ENCODE measurements at places on chromosomes 3 and 15.

- DNase-seq: no peak
Measured at GRCh38 chr3:70360979-70361760, 48.7 kb upstream of the MDFIC2 start.

DNA sequence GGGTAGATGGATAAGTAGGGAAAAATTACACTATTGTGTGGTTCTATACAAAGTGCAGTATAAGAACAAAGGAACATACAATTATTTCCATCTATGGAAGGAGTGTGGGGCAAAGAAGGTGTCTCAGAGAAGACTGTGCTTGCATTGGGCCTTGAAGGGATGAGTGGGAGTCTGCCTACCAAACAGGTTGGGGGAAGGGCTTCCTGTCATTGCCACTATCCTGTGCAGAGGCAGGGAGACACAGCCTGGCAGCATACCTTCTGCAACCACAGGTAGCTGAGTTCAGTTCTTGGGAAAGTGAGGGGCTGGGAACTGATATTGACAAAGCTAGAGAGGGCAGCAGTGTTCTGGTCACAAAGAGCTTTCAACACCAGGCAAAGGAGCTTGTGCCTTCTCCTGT is 3.4 kb downstream of the TIMP4 start:
- DNase-seq: no peak

- DNase-seq: no peak
Measured at GRCh38 chr15:50281427-50281826, 15.9 kb upstream of the HDC start.

GRCh38 chr3:53571264-53571663 is 76.9 kb downstream of the CACNA1D start:
- no peak for DNase-seq

DNA sequence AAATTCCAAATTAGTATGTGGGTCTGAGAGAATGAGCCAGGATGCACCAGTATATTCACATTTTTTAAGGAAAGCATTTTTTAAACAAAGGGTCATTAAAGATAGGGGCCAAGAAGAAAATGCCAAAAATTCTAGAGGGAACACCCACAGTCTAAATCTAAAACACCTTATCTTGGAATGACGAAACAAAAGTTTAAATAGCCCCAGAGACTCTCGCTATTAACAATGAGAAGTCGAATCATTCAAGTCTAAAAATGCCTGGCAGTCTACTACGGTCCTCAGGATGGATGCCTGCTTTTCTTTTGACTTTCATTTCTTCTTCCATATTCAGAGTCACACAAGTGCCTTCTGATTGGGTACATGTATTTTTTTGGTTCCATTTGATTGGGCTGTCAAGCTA is 66.3 kb downstream of the SSUH2 start:
- DNase-seq: no peak

DNA sequence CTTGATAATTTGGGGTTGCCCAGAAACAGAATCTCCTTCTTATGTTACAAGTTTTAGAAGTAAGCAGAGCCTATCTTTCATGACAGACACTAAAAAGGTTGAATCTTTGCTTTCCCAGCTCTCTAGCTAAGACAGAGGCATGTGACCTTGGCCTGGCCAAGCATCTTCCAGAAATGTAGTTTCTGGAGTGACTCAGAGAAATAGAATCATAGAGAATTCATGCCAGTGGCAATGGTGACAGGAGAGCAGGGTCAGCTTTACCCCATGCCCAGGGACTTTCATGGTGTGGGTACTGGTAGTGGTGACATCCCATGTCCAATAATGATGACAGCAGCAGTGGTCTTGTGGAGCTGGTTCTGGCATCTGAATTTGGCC is 4.0 kb upstream of the PARP6 start:
- no peak for DNase-seq

DNA sequence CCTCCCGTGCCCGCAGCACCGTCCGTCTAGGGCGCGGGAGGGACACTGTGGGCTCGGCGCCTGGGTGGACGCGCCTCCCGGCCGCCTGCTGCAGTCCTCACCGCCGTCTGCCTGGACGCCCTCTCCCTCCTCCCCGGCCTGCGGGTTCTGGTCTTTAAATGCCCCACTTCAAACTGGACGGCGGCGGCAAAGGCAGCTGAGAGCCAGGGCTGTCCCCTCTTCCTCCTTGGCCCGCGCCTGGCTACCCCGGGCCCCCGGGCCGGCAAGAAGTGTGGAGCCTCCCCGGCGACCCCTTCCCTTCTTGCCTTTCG is 426 bp downstream of the CBLB start:
- no peak for DNase-seq

GRCh38 chr15:40770147-40770721 is 454 bp downstream of the C15orf62 start:
- DNase-seq: peak; percentile 45

GRCh38 chr3:57768595-57768994 is 12.5 kb downstream of the SLMAP start:
- DNase-seq: no peak

DNA sequence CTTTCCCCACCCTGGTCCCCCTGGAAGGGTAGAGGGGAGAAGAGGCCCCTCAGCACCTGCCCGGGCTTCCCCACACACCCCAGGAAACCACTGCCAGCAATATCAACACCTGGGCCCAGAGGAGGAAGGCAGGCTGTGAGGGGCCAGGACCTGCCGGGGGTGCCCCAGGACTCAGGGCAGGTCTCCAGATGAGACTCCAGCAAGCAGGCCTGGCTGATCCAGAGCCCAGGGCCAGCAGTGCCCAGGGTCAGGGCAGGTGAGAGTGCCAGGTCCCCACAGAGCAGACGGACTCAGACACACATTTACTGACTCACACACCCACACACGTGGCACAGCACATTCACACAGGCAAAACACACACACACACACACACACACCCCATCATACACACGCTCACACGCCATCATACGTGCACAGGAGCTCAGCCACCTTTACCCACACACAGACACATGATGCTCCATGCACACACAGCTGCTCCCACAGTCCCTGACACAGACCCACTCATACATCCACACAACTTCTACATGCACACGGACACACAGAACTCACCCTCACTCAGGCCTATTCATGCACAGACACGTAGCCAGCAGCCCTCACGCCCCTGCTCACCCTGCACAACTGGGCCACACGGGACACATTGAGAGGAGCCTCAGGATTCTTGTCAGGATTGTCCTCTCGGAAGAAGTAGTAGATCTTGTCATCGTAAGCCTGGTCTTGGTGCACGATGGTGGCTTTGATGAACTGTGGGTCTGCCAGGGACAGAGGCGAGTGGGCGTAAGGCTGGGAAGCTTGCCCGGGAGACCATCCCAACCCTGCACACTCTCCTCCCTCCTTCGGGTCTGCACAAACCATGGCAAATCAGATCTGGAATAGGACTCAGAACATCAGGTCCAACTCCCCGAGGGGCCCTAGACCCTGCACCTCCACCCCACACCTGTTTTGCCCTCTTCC is 17.5 kb downstream of the SEMA7A start:
- no peak for DNase-seq

DNA sequence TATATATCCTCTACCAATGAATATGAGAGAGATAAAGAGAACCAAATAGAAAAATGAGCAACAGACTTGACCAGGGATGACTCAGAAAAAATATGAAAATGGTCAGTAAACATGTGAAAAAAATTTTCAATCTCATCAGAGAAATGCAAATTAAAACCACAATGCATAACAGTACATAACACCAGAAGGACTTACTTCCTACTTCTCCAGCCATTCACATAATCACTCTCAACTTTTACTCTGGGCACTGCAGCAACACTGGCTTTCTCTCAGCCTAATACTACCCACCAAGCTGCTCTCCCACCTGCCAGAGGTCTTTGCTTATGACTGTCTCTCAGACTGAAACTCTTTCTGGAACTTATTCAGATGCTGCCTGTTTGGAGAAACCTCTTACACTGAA is 49.4 kb downstream of the DPH6 start:
- DNase-seq: no peak

- DNase-seq: no peak
Measured at GRCh38 chr15:67820122-67820991, 5.0 kb upstream of the SKOR1 start.

GRCh38 chr3:122184591-122184929 is 1.1 kb downstream of the CASR start:
- no peak for DNase-seq

- DNase-seq: no peak
Measured at GRCh38 chr3:180990505-180990904, 969 bp upstream of the DNAJC19 start.

DNA sequence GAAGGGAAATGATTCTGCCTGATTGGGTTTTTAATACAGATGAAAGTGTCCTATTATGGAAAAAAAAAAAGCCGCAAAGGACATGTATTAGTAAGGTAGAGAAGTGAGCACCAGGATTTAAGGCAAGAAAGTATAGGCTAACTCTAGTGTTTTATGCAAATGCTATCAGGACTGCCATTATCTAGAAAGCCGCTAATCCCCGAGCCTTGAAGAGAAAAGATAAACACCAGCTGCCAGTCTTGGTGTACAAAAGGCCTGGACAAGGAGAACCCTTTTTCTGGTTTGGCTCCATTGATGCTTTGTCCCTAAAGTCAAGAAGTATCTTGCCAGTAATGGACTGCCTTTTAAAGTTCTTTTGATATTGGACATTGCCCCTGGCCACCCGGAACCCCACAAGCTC is 8.6 kb upstream of the TRIM59 start:
- DNase-seq: peak; percentile 12

GRCh38 chr3:146546366-146546965 is 2.1 kb upstream of the PLSCR1 start:
- DNase-seq: no peak

GRCh38 chr3:18655827-18656226 is 230.7 kb upstream of the SATB1 start:
- DNase-seq: no peak

DNA sequence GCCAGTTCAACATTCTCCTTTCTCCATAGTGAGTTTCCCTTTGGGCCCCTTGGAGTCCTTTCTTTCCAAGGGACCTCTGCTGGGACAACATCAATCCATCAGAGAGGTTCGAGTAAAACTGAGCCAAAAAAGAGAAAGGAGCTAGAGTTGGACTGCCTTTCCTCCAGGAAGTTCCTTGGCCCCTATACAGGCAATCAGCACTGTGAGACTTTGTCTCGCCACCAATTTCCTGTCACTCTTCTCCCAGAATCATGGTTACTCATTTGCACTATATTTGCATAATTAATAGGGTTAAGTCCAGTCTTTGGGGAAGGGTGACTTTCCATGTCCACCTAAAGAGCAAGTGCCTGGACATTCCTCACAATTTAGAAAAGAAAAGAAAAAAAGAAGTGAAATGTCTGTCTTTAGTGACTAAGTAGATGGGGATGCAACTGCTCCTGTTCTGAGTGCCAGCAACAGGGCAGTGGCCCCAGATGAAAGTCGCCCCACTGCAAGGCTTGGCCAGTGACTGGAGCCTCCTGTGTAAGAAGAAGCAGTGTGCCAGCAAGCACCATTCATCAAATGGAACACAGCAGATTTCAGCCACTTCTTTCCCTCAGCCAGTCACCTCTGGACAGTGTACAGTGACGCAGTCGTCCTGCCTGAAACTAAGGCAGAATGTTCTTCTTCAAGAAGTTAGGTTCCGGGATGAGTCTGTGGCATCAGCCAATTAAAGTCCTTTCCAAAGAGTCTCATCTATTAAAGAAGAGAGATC is 91.6 kb downstream of the FSIP1 start:
- DNase-seq: no peak

- DNase-seq: no peak
Measured at GRCh38 chr3:162073422-162073975, 576.9 kb downstream of the OTOL1 start.

- DNase-seq: no peak
Measured at GRCh38 chr3:140468407-140468806, 209.5 kb upstream of the TRIM42 start.

GRCh38 chr3:63349583-63350573 is 71.8 kb downstream of the SYNPR start:
- DNase-seq: peak; percentile 52

DNA sequence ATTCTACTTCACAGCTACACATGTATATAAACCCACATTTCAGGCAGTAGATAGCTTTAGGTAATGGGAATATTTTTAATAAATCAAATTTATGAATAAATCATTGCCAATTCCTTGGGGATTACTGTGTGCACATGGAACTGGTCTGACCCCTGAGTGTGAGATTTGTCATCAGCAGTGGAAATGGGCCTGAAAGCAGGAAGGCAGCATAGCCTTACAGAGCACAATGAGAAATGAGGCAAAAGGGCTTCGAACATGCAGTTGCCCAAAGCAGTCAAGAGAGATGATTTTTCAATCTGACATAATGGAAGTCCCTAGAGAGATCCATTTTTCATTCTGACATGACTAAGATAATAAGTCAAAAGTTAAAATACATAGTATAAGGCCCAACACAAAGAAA is 599.2 kb downstream of the TUSC7 start:
- DNase-seq: no peak

Measured in NCI-H2171 (cell line).